ENCODE measurements at places on chromosomes 2 and 18. TPM values are rescaled to one million over a fixed set of nuclear protein-coding genes. Genes with fewer than 3 reads are reported as not detected.

HOXD8 gene
- 0.85 TPM for polyA plus RNA-seq

FRZB gene
- 1.2 TPM for polyA plus RNA-seq

EGR4 gene
- 0.30 TPM for polyA plus RNA-seq

SSB gene
- 58.0 TPM for polyA plus RNA-seq

IL1A gene
- 1.1 TPM for polyA plus RNA-seq

ALPG gene
- 0.14 TPM for polyA plus RNA-seq

LIMS4 gene
- polyA plus RNA-seq = 0.54 TPM

HOXD12 gene
- not detected for polyA plus RNA-seq

SERPINB13 gene
- 0.20 TPM for polyA plus RNA-seq
